T-cell (primary cell): ENCODE measurements at places on chromosomes 6 and 20. TPM values are rescaled to one million over a fixed set of nuclear protein-coding genes. Genes with fewer than 3 reads are reported as not detected.

The PTCRA gene
- not detected for total RNA-seq

DNA sequence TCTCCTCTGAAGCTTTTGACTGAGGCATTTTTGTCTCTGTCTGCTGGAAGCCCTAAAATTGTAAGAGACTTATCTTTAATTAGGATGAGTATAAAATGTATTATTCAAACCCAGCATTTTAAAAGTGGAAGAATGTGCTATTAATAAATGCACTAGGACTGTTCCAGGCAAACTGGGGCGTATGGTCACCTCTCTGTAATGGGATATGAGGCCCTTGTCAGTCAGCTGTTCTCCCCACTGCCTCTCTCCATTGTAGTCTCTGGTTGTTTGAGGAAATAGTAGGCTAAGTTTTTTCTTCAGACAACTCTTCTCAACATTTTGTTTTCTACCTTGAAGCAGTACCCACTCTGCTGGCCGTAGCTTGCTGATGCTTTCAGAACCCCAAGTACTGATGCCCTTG, 14.3 kb upstream of the DEF6 start:
- no peaks in the 10 kb centered on the region for H3K4me1 ChIP-seq
- H3K27me3 ChIP-seq: no peaks in the 10 kb centered on the region
- DNase-seq: no peak
- no peak overlapping the region for H3K4me3 ChIP-seq

The ZNF334 gene
- total RNA-seq: 0.26 TPM

DNA sequence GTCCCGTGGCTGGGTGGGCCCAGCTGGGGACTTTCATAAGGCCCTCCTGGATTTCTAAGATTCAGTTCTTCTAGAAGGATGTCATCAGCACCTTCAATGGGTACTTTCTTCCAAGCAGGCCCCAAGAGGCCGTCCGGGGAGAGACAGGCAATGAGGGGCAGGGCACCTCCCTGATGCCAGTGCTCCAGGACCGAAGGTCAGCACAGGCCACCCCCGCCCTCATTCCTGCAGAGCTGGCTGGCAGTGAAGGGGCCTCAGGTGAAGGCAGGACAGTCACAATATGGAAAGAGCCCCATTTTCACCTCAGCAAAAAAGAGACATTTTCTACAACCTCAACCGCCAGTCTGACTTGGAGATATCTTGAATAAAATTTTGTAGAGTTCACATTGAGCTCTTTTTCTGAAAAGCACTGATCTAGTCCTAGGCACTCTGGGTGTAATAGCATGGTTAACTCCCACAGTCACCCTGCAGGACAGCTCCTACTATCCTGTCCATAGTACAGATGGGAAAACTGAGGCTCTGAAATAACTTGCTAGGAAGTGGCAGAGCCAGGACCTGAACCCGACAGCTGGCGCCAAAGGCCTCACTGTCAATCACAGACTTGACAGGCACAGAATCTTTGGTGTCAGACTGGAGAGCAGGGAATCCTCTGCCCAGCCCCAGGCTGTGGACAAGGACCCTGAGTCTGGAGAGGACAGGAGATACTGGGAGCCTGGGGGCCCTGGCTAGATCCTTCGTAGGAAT, 50.3 kb downstream of the RRBP1 start:
- no peak overlapping the region for H3K27ac ChIP-seq
- H3K36me3 ChIP-seq: peaks cover 60% of the 10 kb centered on the region
- no peaks in the 10 kb centered on the region for H3K4me1 ChIP-seq

The IFT52 gene
- total RNA-seq: 11.4 TPM

DNA sequence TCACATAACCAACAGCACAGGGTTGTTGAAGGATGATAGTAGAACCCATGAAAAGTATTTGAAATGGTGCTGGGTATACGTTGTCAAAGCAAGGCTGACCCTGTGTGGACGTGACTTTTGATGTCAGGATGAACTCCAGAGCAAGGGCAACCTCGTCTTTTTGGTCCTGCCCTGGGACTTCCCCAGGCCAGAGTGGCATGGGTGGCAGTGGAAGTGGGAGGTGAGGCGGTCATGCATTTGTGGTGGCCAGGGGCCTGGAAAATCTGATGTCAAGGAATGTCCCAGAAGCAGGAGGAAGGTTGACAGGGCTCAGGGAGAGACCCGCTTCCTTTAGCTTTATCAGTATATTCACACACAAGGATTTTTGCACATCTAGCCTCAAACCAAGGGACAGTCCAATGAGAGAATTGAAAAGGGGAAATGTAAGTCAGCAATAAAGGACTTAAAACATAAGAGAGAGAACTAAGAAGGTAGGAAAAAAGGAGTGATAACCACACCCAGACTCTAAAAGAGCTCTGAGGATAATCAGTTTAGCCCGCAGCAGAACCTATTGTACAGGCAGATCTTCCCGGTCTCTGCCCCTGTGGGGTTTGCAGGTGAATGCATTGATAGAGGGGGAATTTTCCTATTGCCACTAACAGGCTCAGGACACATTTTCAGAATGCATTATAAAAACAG, 98.8 kb upstream of the HDGFL1 start:
- no peak for DNase-seq
- no peaks in the 10 kb centered on the region for H3K27me3 ChIP-seq
- H3K4me1 ChIP-seq: no peaks in the 10 kb centered on the region
- H3K4me3 ChIP-seq: no peak overlapping the region
- H3K27ac ChIP-seq: no peak overlapping the region
- H3K36me3 ChIP-seq: no peaks in the 10 kb centered on the region

- H3K27ac ChIP-seq: no peak overlapping the region
- no peaks in the 10 kb centered on the region for H3K4me1 ChIP-seq
- H3K36me3 ChIP-seq: no peaks in the 10 kb centered on the region
- DNase-seq: no peak
Measured at GRCh38 chr20:51359947-51360346, 182.6 kb downstream of the NFATC2 start.

GRCh38 chr6:76381612-76382011, 309.1 kb upstream of the IMPG1 start:
- H3K27me3 ChIP-seq: no peaks in the 10 kb centered on the region
- no peaks in the 10 kb centered on the region for H3K36me3 ChIP-seq
- no peak overlapping the region for H3K4me3 ChIP-seq
- DNase-seq: no peak
- no peak overlapping the region for H3K27ac ChIP-seq
- no peaks in the 10 kb centered on the region for H3K4me1 ChIP-seq

The GTSF1L gene
- 0.30 TPM for total RNA-seq

DNA sequence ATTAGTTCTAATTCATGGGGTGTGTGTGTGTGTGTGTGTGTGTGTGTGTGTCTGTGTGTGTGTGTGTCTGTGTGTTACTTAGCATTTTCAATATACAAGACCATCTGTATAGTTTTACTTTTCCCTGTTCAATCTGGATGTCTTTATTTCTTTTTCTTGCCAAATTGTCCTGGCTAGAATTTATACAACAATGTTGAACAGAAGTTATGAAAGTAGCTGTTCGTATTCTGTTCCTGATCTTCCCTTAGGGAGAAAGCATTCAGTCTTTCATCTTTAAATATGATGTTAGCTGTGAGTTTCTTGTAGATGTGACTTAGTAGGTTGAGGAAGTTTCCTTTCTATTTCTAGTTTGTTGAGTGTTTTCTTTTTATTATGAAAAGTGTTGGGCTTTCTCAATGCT, 334.7 kb upstream of the RNF24 start:
- no peak overlapping the region for H3K27ac ChIP-seq
- no peaks in the 10 kb centered on the region for H3K27me3 ChIP-seq
- no peaks in the 10 kb centered on the region for H3K4me1 ChIP-seq
- no peak for DNase-seq
- H3K4me3 ChIP-seq: no peak overlapping the region

DNA sequence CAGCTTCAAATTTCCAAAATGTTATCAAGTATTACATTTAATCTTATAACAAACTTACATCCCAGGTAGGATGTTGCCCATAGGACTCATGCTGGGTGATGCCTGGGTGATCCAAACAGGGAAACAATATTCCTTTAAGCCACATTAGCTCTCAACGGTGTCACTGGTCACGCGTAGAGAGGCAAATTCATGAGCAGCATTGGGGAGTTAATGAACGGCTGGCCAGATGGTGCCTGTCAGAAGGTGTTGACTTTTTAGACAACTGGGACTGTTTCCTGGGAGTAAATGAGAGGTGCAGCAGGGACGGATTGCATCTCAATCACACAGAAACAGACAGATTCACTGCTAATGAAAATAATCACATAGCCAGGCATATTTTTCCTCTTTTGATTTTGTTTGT, 83.3 kb upstream of the ID4 start:
- H3K27ac ChIP-seq: no peak overlapping the region
- H3K27me3 ChIP-seq: no peaks in the 10 kb centered on the region
- no peak for DNase-seq
- H3K36me3 ChIP-seq: no peaks in the 10 kb centered on the region

- H3K27me3 ChIP-seq: no peaks in the 10 kb centered on the region
- H3K27ac ChIP-seq: no peak overlapping the region
- H3K4me1 ChIP-seq: peaks cover 47% of the 10 kb centered on the region
- DNase-seq: no peak
- no peak overlapping the region for H3K4me3 ChIP-seq
- no peaks in the 10 kb centered on the region for H3K36me3 ChIP-seq
Measured at GRCh38 chr6:5172897-5173474, 87.8 kb downstream of the LYRM4 start.

The SLC17A1 gene
- total RNA-seq: not detected
